ENCODE measurements at places on chromosomes 7 and 10. TPM values are rescaled to one million over a fixed set of nuclear protein-coding genes. Genes with fewer than 3 reads are reported as not detected.

Gene ACBD7
- 16.7 TPM for total RNA-seq

Gene ARHGAP19
- total RNA-seq: 14.1 TPM

Gene FZD1
- total RNA-seq: 14.8 TPM

Gene CHST3
- 22.0 TPM for total RNA-seq

Gene MYH16
- not detected for total RNA-seq

Gene LLCFC1
- total RNA-seq: not detected

Gene TRIM8
- total RNA-seq: 50.3 TPM

Gene TMEM26
- 2.4 TPM for total RNA-seq
